ENCODE measurements at places on chromosomes 7 and 10. TPM values are rescaled to one million over a fixed set of nuclear protein-coding genes. Genes with fewer than 3 reads are reported as not detected.

ZNF273 gene
- total RNA-seq, result 4.0 TPM

CABCOCO1 gene
- not detected for total RNA-seq

DNA sequence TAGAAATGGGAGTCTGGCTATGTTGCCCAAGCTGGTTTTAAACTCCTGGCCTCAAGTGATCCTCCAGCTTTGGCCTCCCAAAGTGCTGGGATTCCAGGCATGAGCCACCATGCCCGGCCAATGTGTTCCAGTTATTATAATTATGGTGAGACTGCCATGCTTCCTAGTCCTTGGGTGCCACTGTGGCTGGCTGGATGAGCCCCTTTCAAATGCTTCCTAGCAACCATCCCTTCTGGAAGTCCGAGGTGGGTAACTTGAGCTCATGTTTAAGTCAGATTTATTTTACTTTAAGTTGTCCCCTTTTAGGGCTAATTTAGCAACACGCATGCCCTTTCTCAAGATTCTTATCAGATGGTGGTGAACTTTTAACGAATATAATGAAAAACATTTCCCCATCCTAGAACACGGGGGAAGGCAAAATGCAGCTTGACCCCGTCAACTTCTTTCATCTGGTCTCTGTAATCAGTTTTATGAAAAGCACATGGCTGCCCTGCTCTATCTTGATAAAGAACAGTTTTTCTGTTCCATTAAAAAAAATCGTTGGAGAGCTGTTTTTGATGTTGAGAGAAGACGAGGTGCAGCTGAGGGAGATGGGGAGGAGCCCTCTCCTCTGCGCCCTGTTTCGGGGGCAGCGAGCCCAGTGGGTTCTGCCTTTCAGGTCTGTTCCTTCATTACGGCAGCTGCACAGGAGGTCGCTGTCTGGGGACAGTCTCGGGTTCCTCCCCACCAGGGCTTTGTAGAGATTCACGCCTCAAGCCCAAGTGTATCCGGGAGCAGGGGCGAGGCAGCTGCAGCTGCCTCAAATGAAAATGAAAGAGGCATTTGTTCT, 61.0 kb upstream of the MKI67 start:
- peak; percentile 21 for DNase-seq

HOXA5 gene
- 0.29 TPM for total RNA-seq

GRCh38 chr7:94418851-94419250, 24.2 kb downstream of the COL1A2 start:
- DNase-seq, result no peak

DNA sequence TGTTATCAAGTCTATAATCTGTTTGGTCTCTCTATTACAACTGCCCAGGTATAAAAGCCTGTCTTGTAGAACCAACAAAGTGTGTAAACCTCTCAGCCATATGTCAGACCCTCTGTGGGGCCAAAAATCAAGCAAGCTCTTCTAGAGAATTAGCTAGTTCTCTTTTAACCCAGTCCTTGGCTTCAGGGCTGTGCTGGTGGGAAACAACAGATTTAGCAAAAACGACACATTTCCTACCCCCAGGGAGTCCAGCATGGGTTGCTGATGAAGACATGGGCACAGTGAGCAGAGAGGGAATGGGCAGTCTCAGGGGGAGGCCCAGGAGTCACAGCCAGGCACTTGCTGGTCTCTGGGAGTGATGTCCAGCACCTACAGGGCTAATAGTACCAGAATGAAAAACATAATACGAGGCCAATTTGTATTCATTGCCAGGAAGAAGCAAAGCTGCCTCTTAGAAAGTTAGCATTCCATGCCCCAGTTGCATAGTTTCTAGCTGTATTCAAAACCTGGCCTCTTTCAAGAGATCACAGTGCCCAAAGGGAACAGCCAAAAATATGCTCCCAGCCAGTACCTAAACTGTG, 80.1 kb downstream of the FRMD4A start:
- no peak for DNase-seq

- DNase-seq, result peak; percentile 28
Observed at GRCh38 chr10:43225787-43226153, 41.1 kb downstream of the RASGEF1A start.

CTAGE6 gene
- total RNA-seq, result 0.72 TPM

NODAL gene
- total RNA-seq, result not detected

DNA sequence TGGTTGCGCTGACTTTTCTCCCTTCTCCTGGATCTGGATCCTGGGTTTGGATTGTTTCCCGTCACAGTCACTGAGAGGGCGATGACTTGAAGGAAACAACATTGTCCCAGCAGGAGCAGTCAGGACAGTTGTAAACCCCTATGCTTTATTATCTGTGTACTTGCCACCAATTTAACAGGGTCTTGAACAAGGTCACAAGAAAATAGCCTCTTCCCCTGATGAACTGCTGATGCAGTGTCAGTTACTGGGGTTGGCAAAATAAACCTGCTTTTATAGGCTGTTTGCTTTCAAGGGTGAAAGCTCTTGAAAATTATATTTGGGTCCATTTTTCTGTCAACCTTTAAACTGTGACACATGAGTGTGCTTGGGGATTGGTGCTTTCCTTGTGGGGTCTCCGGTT, 238.9 kb downstream of the ACTR3B start:
- no peak for DNase-seq

DNA sequence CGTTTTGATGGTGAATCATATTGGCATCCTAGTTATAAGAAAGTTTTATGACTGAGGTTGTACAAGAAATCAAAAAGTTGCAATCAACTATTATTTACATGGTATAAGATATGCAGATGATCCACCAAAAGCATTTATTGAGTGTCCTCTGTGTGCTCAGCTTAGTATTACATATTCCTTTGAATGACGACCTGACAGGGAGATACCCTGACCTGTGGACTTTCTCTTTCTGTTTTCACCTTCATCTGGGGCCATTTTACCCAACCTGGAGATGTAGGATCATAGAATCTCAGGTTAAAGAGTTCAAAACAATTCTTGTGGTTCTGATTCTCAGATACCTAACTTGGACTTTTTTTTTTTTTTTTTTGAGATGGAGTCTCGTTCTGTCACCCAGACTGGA, 269.1 kb upstream of the SORCS1 start:
- DNase-seq, result no peak

- peak; percentile 79 for DNase-seq
Observed at GRCh38 chr10:70578371-70578947, 24.1 kb downstream of the PRF1 start.

DNA sequence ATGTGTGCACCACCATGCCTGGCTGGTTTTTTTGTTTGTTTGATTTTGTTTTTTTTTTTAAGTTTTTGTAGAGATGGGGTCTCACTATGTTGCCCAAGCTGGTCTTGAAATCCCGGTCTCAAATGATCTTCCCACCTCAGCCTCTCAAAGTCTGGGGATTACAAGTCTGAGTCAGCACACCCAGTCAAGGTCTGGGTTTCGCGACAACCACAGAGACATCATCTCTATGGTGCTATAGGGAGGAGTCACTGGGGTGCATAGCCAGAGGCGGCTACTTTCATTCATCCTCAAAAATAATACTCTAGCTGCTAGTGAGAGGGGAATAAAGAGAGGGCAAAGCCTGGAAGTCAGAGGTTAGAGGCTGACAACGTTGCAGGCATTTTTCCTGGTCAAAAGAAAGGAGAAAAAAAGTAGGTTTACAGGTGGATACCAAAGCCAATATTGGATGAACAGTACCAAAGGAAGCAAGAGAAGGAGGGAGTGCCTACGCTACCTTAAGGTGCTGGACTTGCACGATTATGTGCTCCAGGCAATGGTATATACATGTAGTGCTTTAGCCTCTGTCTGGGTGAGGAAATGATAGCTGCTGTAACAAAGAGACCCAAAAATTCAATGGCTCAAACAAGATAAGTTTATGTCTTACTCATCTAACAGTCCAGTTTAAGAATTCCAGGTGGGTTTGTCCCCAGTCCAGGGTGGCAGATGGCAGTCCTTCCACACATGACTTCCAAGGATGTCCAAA, 178.3 kb downstream of the SKIDA1 start:
- DNase-seq, result no peak

DNA sequence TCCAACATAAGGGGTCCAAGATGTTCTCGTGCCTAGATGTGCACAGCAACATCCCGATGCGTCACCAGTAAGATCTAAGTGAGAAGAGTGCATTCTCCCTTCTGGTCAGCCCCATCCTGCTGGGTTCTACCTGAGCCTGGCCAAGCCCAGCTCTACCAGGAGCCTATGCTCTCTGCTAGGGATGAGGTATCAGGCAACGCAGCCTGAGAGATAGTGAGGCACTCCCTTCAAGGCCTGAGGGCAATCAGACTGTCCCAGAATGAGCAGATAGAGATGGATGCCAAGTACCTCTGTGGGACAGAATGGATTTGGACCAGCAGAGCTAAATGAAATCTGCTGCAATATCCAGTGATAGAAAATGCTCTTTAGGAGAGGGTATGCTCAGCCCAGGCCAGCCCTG, 26.7 kb downstream of the DDC start:
- DNase-seq, result no peak

GRCh38 chr10:4231439-4231838, 446.4 kb upstream of the KLF6 start:
- no peak for DNase-seq

- no peak for DNase-seq
Observed at GRCh38 chr7:121416533-121416932, 20.4 kb upstream of the FAM3C start.

DNA sequence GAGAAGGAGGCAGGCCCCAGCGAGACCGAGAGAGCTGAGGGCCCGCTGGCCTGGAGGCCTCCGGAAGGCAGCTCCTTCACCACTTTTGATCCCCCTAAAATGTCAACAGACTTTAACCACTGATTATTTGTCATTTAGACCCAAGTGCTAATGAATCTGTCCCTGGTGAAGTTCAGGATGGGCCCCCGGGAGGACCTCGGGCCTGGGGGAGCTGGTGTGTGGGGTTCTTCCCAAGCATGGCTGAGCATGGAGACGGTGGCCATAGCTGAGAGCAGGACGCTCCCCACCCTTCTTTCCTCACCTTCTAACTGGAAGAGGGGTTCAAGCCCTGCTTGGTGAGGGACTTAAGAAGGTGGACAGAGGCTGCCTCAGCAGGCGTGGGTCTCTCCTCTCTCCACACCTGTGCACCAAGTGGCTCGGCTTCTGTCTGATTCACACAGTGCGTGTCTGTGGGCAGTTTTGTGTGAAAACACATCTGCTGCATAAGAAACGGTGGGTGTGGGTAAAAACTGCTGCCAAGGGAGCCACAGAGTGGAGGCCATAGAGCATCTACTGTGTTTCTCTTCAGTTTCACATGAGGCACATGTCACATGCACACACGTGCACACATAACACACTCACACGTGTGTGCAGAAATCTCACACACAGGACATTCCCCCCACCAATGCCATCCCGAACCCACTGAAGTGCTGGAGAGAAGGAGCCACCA, 53.5 kb upstream of the VIPR2 start:
- peak; percentile 60 for DNase-seq

DNA sequence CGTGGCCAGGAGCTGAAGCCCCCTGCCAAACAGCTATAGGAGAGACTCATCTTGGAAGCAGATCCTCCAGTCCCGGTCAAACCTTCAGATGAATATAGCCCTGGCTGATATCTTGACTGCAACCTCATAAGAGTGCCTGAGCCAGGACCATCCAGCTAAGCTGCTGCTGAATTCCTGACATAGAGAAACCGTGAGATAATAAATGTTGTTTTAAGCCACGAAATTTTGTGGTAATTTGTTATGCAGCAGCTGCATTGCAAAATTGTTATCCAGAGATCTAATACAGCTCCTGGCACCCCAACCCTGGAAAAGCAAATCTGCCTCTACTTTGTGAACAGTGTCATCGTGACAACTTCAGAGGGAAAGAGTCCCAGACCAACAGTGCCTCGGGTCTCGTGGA, 119.9 kb downstream of the CREB5 start:
- DNase-seq, result no peak

OGDHL gene
- not detected for total RNA-seq

DNA sequence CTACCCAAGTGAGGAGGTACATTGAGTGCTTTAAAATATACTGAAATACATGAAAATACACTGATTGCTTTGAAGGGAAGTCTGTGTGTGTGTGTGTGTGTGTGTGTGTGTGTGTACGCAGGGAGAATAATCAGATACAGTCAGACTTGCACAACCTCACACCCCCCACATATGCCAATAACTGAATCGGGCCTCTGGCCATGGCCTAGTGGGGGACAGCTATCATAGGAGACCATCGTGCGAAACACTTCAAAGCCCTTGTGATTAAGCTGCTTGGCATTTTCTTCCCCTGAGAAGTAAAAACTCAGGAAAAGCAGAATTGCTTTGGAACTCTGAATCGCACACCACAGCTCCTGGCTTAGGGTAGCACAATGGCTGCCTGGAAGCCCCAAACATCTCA, 135.1 kb downstream of the C10orf105 start:
- no peak for DNase-seq

- peak; percentile 19 for DNase-seq
Observed at GRCh38 chr10:78756604-78757343, 312.0 kb upstream of the ZMIZ1 start.

DNA sequence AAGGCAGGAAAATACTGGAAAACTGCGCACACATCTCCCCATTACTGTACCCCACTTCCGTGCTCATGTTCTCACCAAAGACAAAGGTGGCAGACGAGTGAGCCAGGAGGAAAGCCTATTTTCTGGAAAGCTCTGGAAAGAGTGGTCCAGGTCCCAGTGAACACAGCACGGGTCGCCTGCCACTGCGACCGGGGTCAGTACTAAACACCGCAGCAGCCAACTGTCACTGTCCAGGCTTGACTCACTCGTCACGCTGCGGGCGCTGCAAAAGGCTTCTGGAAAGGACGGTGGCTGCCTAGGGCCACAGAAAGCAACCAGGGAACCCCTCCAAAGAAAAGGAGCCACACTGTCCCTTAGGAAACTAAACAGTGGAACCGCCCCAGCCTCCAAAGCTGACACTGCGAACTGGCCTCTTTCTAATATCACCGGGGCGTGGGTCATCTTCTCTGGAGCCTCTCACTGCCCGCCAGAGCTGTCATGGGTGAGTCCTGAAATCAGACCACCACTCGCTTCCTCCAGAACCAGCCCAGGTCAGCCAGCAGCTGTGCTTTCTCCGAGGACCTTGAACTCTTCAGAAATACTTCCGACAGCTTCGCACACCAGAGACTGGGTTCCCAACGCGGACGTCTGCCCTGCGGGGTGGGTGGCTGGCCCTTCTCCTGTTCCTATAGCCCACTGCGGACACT, 4.0 kb downstream of the RADIL start:
- no peak for DNase-seq

GRCh38 chr10:103638948-103639347, 145.4 kb downstream of the NEURL1 start:
- no peak for DNase-seq

Data from natural killer cell (primary cell).